ENCODE measurements at places on chromosomes 13 and 19. TPM values are rescaled to one million over a fixed set of nuclear protein-coding genes. Genes with fewer than 3 reads are reported as not detected.

GRCh38 chr13:113258321-113259054 is 38.6 kb upstream of the LAMP1 start:
- no peaks in the 10 kb centered on the region for H3K4me1 ChIP-seq
- no peak overlapping the region for H3K4me3 ChIP-seq
- no peak overlapping the region for H3K27ac ChIP-seq
- no peaks in the 10 kb centered on the region for H3K27me3 ChIP-seq
- DNase-seq = no peak

DNA sequence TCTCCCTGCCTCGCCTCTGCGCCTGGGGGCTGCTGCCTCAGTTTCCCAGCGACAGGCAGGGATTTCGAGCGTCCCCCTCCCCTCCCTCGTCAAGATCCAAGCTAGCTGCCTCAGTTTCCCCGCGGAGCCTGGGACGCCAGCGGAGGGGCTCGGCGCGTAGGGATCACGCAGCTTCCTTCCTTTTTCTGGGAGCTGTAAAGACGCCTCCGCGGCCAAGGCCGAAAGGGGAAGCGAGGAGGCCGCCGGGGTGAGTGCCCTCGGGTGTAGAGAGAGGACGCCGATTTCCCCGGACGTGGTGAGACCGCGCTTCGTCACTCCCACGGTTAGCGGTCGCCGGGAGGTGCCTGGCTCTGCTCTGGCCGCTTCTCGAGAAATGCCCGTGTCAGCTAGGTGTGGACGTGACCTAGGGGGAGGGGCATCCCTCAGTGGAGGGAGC is 722 bp upstream of the ICAM1 start:
- H3K4me3 ChIP-seq = peak overlapping the region; percentile 35
- no peaks in the 10 kb centered on the region for H3K36me3 ChIP-seq
- H3K27ac ChIP-seq = peak overlapping the region; percentile 92
- DNase-seq = peak; percentile 72

- no peak overlapping the region for H3K4me3 ChIP-seq
- H3K27ac ChIP-seq = no peak overlapping the region
- H3K36me3 ChIP-seq = no peaks in the 10 kb centered on the region
- no peaks in the 10 kb centered on the region for H3K27me3 ChIP-seq
These were observed 34.0 kb downstream of the CEBPA start for GRCh38 chr19:33268162-33268991.

DNA sequence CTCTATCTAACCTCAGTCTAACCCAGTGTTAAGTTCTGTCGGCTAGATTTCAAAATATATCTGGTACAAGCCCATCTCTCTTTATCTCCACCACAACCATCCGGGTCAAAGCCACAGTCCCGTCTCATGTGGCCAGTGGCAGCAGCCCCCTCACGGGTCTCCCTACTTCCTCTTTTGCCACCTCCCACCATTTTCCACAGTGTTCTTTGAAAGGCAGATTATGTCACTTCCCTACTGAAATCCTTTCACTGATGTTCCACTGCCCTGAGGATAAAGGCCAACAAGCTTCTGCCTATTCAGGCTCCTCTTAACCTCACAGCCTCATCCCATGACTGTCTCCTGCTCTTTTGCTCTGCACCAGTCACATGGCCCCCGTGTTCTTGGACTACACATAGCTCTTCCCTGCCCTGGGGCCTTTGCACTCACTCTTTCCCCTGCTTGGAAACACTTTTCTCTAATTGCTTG is 117.2 kb downstream of the UBL3 start:
- H3K27ac ChIP-seq = no peak overlapping the region
- DNase-seq = no peak
- no peaks in the 10 kb centered on the region for H3K4me1 ChIP-seq
- no peaks in the 10 kb centered on the region for H3K36me3 ChIP-seq

EFNB2 gene
- total RNA-seq = 15.9 TPM

CD33 gene
- total RNA-seq = 5.4 TPM

PEG3 gene
- total RNA-seq = 6.9 TPM
